ENCODE measurements at places on chromosomes 16 and 17. TPM values are rescaled to one million over a fixed set of nuclear protein-coding genes. Genes with fewer than 3 reads are reported as not detected.

Gene EVPLL
- total RNA-seq: 0.14 TPM

Gene SLC4A1
- total RNA-seq: not detected

Gene SLC9A5
- total RNA-seq: 6.1 TPM

Gene NHERF2
- 2.4 TPM for total RNA-seq

Gene PLLP
- 0.34 TPM for total RNA-seq

Gene HOXB9
- 4.0 TPM for total RNA-seq

Gene ASPA
- not detected for total RNA-seq

Gene FA2H
- not detected for total RNA-seq

Gene MFAP4
- 0.14 TPM for total RNA-seq

DNA sequence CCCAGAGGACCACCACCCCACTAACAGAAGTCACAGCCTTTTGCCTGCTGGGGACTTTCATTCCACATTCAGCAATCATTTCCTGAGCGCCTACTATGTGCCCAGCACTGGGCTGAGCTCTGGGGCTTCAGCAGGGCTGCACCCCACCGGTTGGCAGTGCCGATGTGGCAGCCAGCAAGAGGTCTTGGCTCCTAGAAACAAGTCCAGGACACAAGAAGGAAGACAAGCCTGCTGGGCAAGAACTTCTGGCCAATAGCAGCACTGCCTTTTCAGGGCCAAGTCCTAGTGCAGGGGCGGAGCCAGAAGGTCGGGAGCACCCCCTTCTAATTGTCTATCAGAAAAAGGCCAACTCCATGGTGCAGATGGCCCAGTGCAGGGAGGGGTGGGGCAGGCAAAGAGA lies 13.0 kb upstream of the HOXB9 start:
- H3K27ac ChIP-seq: no peak overlapping the region
- peaks cover 97% of the 10 kb centered on the region for H3K27me3 ChIP-seq
- peaks cover 14% of the 10 kb centered on the region for H3K4me1 ChIP-seq
- no peaks in the 10 kb centered on the region for H3K36me3 ChIP-seq
- DNase-seq: no peak
- H3K4me3 ChIP-seq: no peak overlapping the region

- peaks cover 29% of the 10 kb centered on the region for H3K36me3 ChIP-seq
- no peak for DNase-seq
- no peak overlapping the region for H3K27ac ChIP-seq
- no peaks in the 10 kb centered on the region for H3K27me3 ChIP-seq
These were observed 13.4 kb downstream of the WWP2 start for GRCh38 chr16:69775563-69775962.

DNA sequence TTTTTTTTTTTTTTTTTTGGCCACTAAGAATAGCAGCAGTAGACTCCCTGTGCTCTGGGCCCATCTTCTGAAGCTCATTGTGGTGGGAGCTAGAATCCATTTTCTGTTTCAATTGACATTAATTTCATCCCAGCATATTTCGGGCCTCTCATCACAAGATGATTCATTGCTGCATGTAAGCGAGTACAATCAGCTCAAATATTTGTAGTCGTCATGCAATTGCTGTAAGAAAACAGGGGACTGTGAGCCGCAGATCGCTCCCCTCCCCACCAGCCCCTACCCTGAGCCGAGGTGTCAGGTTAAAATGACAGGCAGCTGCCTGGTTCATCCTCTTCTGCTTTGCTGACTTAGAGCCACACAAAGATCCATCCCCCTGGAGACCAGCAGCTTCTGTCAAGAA lies 358.8 kb upstream of the CDH5 start:
- no peak overlapping the region for H3K4me3 ChIP-seq
- no peaks in the 10 kb centered on the region for H3K36me3 ChIP-seq
- DNase-seq: no peak
- H3K27ac ChIP-seq: no peak overlapping the region
- H3K4me1 ChIP-seq: no peaks in the 10 kb centered on the region

- H3K4me3 ChIP-seq: no peak overlapping the region
- no peaks in the 10 kb centered on the region for H3K36me3 ChIP-seq
- peak; percentile 51 for DNase-seq
These were observed 174.3 kb upstream of the TNRC6C start for GRCh38 chr17:77783991-77784820.

DNA sequence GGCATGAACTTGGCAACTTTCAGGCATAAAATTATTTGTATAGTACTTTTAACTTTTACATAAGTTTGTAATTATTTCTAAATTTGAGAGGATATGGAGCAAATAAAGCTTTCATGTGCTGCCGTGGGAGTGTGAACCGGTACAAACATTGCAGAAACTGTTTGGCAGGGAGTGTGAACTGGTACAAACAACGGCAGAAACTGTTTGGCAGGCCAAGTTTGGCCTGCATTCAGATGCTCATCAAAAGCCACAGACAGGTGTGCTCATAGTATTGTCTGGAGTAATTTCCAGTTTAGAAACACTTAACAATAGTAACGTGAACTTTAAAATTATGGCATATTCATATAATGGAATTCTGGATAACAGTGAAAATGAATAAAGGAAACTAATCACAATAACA lies 73.8 kb upstream of the ATP2A3 start:
- no peaks in the 10 kb centered on the region for H3K4me1 ChIP-seq
- H3K4me3 ChIP-seq: no peak overlapping the region
- DNase-seq: no peak
- H3K27me3 ChIP-seq: no peaks in the 10 kb centered on the region
- H3K27ac ChIP-seq: no peak overlapping the region
- peaks cover 8% of the 10 kb centered on the region for H3K36me3 ChIP-seq

DNA sequence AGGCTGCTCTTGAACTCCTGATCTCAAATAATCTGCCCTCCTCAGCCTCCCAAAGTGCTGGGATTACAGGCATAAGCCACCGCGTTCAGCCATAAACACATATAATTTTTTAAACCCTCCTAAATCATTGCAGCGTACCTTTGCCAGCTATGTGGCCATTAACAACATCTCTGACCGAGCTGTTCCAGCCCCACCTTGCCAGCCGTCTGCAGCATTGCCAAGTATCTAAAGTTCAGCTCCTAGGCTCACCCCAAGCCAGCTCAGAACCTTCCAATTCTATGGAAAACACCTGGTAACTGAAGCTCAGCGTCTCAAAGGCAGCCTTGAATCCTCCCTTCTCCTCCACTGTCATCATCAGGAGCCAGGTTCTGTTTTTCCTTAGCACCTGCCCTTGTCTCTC lies 5.1 kb upstream of the MEIOB start:
- DNase-seq: no peak
- H3K27me3 ChIP-seq: peaks cover 45% of the 10 kb centered on the region
- no peak overlapping the region for H3K4me3 ChIP-seq

- peaks cover 3% of the 10 kb centered on the region for H3K27me3 ChIP-seq
- H3K36me3 ChIP-seq: peaks cover 66% of the 10 kb centered on the region
- no peak for DNase-seq
- peak overlapping the region; percentile 99 for H3K27ac ChIP-seq
- peak overlapping the region; percentile 99 for H3K4me3 ChIP-seq
These were observed 159.4 kb upstream of the ZNF267 start for GRCh38 chr16:31713945-31714902.

DNA sequence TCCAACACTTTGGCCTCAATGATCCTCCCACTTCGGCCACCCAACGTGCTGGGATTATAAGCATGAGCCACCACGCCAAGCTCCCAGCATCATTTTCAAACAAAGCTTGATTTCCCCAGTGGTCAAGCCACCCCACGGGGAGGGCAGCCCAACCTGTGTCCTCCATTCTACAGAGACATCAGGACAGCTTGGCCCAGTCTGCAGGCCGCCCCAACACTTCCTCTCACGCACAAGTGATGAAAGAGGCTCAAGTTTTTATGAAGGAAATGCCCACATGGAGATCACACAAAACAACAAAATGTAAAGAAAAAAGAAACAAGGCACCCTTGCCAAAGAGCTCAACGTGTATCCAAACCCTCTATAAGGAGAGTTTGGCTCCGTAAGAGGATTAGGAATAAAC lies 112.4 kb downstream of the XYLT1 start:
- H3K27me3 ChIP-seq: no peaks in the 10 kb centered on the region
- peaks cover 3% of the 10 kb centered on the region for H3K36me3 ChIP-seq
- DNase-seq: no peak
- H3K4me3 ChIP-seq: no peak overlapping the region
- peaks cover 57% of the 10 kb centered on the region for H3K4me1 ChIP-seq

GRCh38 chr16:30561089-30561816 lies 3.1 kb upstream of the ZNF764 start:
- H3K27me3 ChIP-seq: peaks cover 4% of the 10 kb centered on the region
- H3K4me1 ChIP-seq: peaks cover 22% of the 10 kb centered on the region
- H3K27ac ChIP-seq: peak overlapping the region; percentile 76
- DNase-seq: peak; percentile 29
- peaks cover 9% of the 10 kb centered on the region for H3K36me3 ChIP-seq
- peak overlapping the region; percentile 75 for H3K4me3 ChIP-seq

DNA sequence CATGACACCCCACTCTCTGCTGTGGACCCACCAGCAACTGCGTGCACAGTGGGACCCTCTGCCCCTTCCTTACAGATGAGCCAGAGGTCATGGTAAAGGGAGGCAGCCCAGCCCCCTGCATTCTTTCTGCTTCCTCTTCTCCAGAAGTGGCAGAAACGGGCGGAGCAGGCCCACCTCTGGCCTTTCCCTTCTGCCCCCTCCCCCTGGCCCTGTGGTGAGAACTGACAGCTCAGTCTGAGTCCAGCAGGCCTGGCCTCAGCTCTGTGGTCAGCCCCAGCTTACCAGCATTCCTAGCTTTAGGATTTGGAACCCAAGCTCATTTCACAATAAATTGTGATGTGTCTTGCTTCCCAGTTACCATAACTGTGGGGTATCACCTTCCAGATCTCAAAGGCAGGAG lies 4.8 kb upstream of the ANKRD11 start:
- DNase-seq: no peak
- no peak overlapping the region for H3K4me3 ChIP-seq
- peak overlapping the region; percentile 16 for H3K27ac ChIP-seq
- H3K36me3 ChIP-seq: no peaks in the 10 kb centered on the region
- no peaks in the 10 kb centered on the region for H3K27me3 ChIP-seq

- DNase-seq: no peak
- peaks cover 21% of the 10 kb centered on the region for H3K27me3 ChIP-seq
- peaks cover 17% of the 10 kb centered on the region for H3K4me1 ChIP-seq
- H3K36me3 ChIP-seq: no peaks in the 10 kb centered on the region
These were observed 791 bp downstream of the DNAI2 start for GRCh38 chr17:74274709-74275340.

DNA sequence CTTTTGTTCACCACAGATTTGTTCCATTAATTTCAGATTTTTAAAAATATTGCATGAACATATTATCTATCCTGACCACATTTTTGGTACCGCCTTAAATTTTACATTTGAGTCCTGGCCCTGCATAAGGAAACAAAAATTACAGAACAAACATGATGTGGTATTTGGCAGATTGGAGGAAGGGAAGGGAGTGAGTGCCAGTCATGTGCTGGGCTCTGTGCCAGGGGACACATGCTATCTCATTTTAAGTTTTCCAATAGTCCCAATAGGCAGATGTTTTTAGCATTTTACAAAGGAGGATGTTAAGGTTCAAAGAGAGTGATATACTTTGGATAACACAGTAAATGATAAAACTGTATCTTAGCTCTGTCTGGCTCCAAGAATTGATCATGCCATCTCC lies 185.1 kb downstream of the CDK5R1 start:
- H3K27me3 ChIP-seq: no peaks in the 10 kb centered on the region
- no peak overlapping the region for H3K4me3 ChIP-seq
- H3K27ac ChIP-seq: no peak overlapping the region
- H3K4me1 ChIP-seq: no peaks in the 10 kb centered on the region
- peaks cover 5% of the 10 kb centered on the region for H3K36me3 ChIP-seq
- DNase-seq: no peak

- no peaks in the 10 kb centered on the region for H3K36me3 ChIP-seq
- H3K4me3 ChIP-seq: no peak overlapping the region
- no peak for DNase-seq
- peaks cover 3% of the 10 kb centered on the region for H3K27me3 ChIP-seq
These were observed 1.9 kb downstream of the KRTAP4-8 start for GRCh38 chr17:41096055-41096454.

DNA sequence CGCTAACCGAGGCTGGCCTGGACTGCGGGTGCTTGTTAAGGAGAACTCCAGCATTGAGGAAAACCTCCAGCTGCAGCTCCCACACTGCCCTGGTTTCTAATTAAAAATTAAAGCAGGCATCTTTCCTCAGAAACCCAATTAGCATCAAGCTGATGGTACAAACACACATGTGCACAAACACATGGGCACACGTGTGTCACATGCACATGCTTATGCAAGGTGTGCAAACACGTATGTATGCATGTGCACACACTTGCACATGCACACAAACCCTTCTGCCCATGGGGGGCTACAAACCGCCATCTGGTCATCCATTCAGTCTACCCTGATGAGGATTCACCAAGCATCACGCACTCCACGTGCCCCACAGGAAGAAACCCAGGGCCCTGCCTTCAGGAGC lies 182.5 kb downstream of the ZNF423 start:
- H3K36me3 ChIP-seq: no peaks in the 10 kb centered on the region
- no peak for DNase-seq
- H3K4me3 ChIP-seq: no peak overlapping the region
- no peaks in the 10 kb centered on the region for H3K27me3 ChIP-seq
- no peaks in the 10 kb centered on the region for H3K4me1 ChIP-seq

GRCh38 chr17:45092911-45093430 lies 31.9 kb downstream of the NMT1 start:
- H3K27me3 ChIP-seq: no peaks in the 10 kb centered on the region
- no peak overlapping the region for H3K27ac ChIP-seq
- no peaks in the 10 kb centered on the region for H3K4me1 ChIP-seq
- DNase-seq: no peak

- H3K4me1 ChIP-seq: no peaks in the 10 kb centered on the region
- no peak for DNase-seq
- no peak overlapping the region for H3K27ac ChIP-seq
- H3K4me3 ChIP-seq: no peak overlapping the region
These were observed 66.1 kb upstream of the CLEC3A start for GRCh38 chr16:77956231-77956630.

DNA sequence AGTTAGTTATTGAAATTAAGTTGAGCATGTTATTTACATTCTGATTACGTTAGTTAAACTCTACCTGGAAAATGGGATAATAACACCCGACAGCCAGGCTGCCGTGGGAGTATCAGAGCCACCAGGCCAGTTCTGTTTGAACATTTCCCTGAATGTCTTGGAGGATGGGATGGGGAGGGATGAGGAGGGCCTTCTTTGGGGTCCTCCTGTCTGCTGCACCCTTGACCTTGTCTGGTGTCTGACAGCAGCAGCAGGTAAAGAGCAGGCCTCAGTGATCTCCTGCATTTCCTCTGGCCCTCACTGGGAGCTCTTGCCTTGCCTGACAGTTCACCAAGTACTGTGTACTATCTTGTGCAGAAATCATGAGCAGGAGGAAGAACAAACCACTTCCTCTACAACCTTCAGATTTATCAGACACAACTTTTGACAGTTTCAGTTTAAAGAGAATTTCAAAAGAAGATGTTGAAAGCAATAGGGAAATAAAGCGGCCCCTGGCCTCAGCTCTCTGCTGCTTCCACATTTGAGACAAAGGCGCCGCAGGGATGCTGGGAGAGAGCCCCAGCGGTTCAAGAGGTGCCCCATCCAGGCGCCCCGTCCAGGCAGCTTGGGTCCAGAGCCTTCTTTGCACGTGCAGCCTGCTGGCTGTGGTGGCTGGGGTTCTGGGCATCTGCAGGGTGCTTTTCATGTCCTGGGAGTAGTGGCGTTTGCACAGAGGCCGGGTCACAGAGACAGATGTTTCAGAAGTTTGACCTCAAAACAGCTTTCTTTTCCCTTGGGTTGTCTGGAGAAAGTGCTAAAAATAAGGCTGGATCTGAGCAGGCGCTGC lies 25.3 kb downstream of the CMIP start:
- H3K27ac ChIP-seq: peak overlapping the region; percentile 80
- H3K4me1 ChIP-seq: peaks cover 55% of the 10 kb centered on the region
- no peak for DNase-seq
- no peaks in the 10 kb centered on the region for H3K36me3 ChIP-seq

GRCh38 chr16:65489531-65490023 lies 367.7 kb upstream of the CDH11 start:
- no peaks in the 10 kb centered on the region for H3K4me1 ChIP-seq
- no peak overlapping the region for H3K27ac ChIP-seq
- no peak for DNase-seq
- no peaks in the 10 kb centered on the region for H3K36me3 ChIP-seq
- no peak overlapping the region for H3K4me3 ChIP-seq

Data from activated naive CD8-positive, alpha-beta T cell treated with anti-CD3 and anti-CD28 coated beads for 36 hours (primary cell).